Stimulated activated CD8-positive, alpha-beta memory T cell treated with anti-CD3 and anti-CD28 coated beads, Interleukin-4, amount 100 ng/mL, for 24 hours (primary cell): ENCODE measurements at places on chromosomes 1 and 21.

GRCh38 chr1:10714337-10715114 lies 81.9 kb downstream of the CASZ1 start:
- DNase-seq = no peak

DNA sequence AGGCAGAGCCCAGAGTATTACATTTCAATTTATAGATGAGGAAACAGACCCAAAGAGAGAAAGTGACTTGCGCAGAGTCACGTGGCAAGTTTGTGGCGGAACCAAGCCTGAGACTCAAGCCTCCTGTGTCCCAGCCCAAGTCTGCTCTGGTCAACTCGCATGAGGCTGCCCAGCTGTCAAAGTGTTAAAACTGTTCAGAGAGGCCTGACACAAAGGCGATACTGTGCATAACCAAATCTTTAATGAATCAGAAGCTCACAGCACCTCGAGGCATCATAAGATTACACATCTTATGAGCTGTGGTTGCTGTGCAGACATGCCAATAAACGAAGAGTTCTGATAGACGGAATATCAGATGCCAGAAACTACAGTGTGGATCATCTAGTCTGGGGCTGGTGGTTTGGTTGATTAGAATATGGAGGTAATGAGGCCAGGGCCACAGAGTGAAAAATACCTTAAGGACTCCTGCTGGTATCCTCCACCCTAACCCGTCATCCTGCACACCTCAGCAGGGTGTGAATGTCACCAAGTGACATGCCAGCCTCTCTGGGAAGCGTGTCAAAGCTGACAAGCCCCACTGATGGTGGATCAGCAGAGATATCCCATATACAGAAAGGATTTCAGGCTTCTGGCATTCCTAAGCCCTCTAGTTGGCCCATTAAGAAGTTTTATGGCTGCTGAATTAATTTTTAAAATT lies 42.2 kb downstream of the TNNT2 start:
- DNase-seq = no peak

DNA sequence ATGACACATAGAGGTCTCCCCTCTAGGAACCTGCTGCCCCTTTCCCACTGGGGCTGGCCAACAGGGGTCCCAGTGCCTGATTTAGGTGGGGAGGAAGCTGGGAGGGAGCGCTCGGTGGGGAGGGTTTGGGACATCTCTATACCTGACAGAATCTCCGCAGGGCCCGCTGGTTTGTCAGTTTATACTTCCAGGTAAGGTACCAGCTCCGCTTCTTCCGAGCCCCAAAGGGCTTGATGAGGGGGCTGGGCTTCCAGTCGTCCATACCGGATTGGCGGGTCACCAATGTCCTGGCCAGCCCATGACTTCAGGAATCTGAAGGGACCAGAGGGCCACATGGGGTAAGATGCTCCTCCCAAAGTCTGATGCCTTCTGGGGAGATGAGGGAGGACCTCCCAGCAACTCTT lies 672 bp downstream of the POMGNT1 start:
- no peak for DNase-seq

DNA sequence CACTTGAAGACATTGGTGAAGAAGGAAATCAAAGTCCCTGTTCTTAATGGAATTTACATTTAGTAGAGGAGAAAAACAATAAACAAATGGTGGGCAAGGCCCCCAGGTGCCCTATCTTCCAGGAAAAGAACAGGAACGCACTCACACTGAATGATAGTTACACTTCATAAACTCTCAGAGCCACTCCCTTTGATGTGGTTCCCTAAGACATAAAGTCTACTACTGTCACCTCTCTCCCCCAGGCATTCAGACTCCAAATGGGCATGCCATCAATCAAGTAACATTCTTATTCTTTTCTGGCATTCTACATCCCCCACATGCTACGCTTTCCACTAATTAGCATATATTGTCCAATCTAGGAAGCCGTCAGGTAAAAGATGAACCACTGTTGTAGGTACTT lies 36.6 kb upstream of the PIGC start:
- DNase-seq = no peak

DNA sequence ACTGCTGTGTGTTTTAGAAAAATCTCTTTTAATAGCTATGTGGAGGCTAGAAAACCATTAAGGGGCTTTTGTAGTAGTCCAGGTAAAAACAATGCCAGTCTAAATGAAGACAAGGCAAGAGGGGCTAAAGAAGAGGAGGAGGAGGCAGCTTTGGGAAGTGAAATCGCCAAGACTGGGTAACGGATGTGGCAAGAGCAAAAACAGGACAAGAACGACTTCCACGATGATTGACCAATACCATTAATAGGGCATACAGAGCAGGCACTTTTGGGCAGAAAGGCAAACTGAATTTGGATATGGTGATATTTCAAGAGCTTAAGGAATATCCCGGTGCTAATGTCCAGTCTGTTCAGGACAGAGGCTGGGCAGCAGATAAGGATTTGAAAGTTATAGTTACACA lies 22.0 kb downstream of the COA6 start:
- no peak for DNase-seq

DNA sequence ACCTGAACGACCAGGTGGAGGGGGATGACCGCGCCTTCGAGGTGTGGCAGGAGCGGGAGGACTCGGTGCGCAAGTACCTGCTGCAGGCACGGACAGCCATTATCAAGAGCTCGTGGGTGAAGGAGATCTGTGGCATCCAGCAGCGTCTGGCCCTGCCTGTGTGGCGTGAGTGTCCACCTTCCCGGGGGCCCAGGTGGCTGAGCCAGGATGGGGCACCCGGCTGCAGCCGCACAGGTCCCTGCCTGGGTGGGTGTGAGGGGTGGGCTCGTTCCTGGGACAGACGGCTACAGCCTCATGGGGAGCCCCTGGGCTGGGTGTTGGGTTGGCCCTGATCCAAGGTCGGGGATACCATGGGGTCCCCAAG lies 65.2 kb downstream of the TRIM11 start:
- no peak for DNase-seq

DNA sequence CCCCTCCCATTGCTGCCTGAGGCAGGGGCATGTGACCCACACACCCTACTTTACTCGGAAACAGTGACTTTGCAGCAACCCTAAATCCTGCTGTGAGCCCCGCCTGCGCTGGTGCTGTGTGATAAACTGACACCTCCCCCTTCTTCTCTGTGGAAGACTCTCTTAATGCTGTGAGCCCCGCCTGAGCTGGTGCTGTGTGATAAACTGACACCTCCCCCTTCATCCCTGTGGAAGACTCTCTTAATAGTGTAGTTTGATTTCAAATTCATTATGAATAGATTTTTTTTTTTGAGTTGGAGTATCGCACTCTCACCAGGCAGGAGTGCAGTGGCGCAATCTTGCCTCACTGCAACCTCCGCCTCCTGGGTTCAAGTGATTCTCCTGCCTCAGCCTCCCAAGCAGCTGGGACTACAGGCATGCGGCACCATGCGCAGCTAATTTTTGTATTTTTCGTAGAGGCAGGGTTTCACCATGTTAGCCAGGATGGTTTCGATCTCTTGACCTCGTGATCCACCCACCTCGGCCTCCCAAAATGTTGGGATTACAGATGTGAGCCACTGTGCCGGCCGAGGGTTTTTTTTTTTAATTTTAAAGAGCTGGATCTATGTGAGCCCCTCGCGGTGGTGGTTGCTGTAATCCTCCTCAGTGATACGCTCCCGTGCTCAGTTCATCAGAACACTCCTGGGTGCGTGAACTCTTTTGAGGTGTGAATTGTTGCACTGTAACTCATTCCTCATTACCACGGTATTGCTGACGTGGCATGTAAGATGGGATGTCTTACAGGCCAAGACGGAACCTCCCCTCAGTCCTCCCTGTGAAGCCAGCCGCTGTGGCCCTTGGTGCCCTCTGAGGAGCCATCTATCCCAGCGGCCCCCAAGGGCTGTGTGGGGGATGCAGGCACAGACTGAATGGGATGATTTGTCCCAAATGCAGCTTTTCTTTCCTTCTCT lies 60.3 kb downstream of the GALNT2 start:
- peak; percentile 40 for DNase-seq

DNA sequence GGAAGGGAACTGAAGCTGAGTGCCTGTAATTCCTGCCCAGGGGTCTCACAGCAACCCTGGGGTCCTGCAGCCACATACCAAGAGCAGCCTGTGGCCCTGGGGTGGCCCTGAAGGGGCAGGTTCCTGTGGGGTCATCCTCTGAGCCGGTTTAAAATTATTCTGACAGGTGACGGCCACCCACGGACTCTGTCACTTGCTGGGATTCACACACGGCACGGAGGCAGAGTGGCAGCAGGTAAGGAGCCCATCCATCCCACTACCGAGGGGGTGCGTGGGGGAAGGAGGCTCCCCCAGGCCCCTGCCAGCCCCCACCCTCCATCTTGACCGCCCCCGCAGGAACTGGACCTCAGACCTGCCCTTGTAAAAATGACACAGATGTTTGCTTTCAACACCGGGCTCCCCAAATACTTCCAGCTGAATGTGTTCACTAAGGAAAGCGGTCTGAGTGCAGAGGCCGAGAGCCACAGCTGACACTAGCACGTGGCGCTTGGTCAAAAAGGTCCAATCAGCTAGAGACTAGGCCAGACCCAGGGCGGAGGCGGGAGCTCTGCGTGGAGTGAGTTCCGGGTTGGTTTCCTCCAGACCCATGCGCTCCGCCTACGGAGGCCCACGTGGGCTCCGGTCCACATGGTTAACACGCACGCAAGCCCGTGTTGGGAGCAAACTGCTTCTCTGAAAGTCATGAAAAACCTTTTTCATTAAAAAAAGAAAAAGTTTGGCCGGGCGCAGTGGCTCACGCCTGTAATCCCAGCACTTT lies 10.0 kb downstream of the YBEY start:
- peak; percentile 46 for DNase-seq
